ENCODE measurements at places on chromosomes 3 and 15.

GRCh38 chr3:115098354-115099073, 48.6 kb downstream of the ZBTB20 start:
- DNase-seq: no peak

DNA sequence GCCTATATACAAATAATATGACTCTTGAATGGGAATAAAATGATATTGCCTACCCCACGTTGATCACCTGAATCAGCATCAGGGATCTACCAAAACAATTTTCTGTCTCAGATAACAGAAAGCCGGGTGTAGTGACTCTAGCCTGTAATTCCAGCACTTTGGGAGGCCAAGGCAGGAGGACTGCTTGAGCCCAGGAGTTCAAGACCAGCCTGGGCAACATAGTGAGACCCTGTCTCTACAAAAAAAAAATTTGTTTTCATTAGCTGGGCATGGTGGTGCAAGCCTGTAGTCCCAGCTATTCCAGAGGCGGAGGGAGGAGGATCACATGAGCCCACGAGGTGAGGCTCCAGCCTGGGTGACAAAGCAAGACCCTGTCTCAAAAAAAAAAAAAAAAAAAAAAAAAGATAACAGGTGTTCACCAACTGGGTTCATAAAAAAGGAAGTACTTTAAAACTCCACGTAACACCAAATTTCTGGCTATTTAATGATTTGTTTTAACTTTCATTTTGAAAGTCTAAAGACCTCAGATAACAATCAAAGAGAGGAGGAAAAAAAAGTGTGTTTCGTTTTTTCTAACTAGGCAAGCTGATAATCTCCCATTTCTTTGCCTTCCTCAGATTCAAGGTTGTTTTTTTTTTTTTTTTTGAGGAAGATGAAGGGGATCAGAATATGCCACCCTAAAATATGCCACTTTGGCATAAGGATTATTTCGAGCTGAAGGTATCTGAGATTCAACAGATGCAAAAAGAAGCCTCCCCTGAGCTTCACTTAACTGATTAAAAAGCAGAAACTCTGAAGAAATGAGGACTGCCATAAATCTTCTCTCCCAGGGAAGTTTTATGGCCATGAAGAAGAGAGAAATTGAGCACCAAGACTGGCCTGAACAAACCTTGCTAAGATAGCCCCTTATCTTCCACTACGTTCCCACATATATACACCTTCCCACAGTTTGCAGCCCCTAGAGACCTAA, 44.1 kb downstream of the TRANK1 start:
- DNase-seq: no peak

- DNase-seq: no peak
These were observed 73.2 kb downstream of the CLDN11 start for GRCh38 chr3:170491901-170492300.

DNA sequence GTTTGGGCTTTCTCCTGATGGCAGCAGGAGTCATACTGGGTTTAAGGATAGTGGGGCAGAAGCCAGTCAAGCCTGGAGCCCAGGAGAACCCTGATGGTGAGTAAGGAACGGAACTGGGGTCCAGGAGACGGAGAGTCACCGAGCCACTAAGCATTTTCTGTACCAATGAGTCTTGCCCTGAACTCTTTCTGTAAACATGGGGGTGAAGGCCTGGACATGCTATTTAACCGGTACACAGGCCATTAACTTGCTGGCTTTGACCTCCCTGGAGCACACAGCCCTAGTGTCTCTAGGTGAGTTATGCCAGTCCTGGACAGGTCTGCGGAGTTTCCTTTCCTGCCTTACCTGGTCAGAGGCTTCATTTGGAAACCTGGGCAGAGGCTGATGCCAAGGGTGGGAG, 3.9 kb downstream of the SLC6A6 start:
- no peak for DNase-seq

DNA sequence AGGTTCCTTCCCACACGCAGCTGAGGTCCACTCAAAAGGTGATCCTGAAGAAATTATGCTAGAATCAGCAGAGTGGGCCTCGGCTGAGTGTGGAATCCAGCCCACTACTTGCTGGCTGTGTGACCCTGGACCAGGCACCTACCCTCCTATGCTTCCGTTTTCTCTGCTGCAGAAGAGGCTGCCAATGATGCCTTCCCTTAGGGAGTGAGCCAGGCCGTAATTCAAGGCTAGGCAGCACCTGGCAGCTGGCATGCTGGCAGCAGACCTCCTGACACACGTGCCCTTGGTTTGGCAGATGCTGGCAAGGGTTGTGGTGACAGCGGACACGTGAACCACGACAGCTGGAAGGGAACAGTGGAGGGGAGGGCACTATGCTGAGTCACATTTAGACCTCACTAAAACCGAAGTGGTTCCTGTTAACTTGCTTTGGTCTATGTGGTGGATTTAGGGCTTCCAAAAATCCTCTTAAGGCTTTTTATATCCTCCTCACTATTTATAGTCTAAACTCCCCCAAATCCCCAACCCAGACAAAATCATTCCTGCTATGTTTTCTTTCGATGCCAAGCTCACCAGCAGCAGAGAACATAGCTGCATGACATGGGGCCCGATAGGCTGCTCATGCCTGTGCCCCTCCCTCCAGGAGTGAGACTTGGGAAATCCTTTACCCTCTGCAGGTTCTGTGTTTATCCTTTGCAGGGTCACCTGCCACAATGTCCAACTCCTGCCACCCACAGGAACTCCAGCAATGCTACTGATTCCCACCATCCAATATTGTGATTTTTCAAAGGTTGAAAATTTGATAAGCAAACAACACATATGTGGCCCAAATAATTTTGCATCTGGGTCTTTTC, 10.6 kb upstream of the PCSK6 start:
- DNase-seq: no peak

DNA sequence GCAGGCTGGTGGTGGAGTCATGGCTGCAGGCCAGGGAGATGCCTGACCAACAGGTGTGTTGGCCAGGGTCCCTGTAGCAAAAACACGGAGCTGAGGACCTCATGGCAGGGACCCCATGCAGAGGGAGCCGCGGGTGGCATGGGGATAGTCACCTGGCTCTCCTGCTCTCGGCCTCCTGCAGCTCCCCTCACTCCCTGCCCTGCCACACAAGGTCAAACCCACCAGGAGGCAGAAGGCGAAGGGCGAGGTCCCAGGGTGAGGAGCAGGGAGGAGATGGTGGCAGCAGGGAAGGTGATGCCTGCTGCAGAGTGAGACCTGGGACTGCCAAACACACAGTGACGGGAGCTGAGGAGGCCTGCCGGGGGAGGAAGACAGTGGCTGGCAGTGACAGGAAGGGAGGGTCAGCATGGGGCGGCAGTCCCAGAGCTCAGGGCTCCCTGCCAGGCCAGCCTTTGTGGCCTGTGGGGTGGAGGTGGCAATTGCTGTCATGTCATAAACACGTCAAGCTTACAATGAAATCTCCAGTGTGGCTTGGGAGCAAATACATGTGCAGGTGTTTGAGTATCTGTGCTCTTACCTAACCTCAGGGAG, 144.3 kb downstream of the TJP1 start:
- DNase-seq: no peak

DNA sequence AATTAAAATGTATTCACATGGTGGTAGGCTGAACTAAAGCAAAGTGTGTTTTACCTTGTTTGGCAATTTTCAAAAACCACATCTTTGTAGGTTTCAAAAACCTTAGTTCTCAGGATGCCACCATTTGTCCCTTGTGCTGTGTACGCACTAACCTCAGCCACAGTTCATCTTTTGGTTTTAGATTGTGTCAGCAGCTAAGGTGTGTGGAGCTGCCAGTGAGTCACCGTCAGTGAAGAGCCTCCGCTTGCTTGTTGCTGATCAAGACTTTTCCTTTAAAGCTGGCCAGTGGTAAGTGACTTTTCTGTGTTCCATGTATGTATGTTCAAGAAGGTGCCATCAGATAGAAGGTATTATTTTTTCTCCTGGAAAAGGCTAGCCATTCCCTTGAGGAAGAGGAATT, 21.1 kb downstream of the OXNAD1 start:
- DNase-seq: peak; percentile 72

DNA sequence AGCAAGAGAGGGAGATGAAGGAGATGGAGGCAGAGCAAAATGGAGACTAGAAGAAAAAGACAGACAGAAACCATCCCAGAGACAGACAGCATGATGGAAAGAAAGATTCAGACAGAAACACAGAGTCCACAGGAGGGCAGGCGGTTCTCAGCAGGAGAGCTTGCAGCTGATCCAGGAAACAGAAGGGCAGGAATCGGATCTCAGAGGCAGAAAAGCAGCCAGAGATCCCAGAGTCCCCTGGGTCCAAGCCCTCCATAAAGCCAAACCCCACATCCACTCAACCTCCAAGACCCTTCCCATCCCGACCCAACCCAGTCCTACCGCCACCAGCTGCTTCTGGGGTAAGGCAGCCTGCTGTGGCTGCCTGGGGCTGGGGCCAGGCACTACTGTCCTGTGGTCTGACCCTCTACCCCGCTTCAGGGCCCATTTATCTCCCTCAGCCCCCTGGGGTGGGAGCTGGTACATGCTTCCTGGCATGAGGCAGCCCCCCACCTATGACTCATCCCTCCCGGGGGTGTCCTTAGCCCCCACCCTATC, at the start of gene UCN2:
Gene UCN2 (minus strand): TSS at position 400 of the 537 bp plus-strand sequence. CDS start 657 bp downstream, outside the sequence.
- DNase-seq: no peak

GRCh38 chr3:196700801-196701200, 11.2 kb downstream of the CEP19 start:
- no peak for DNase-seq

GRCh38 chr15:92683511-92683834, 27.9 kb upstream of the FAM174B start:
- no peak for DNase-seq

GRCh38 chr3:44321335-44321734, 17.2 kb upstream of the TCAIM start:
- no peak for DNase-seq

DNA sequence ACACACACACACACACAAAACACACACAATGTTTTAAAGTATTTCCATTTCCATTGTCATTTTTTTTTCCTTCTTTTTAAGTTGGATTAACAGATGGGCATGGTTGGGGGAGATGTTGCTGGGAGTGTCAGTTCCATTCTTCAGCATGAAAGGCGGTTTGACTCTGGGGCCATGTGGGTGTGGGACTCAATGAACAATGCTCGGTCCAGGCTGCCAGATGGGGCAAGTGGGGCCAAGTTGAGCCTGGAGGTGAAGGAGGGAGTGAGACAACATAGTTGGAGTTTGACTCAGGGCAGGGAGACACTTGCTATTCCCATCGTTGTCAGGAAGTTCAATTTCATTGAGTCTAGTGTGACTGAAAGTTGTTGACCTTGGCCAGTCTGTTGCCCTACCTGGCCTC, 125.3 kb downstream of the TLE3 start:
- no peak for DNase-seq

GRCh38 chr3:61688307-61688984, 127.1 kb downstream of the PTPRG start:
- DNase-seq: no peak

- no peak for DNase-seq
These were observed 63.4 kb upstream of the VEPH1 start for GRCh38 chr3:157566596-157566995.

Data from activated T-helper 1 cell treated with anti-CD3 and anti-CD28 coated beads, Interleukin-12 subunit alpha, Interleukin-12 subunit beta, Interleukin-2, Interleukin-4 antibody, amounts not matched to agents 30 ng/mL and 10 ng/mL and 1 ng/mL, durations not matched to agents 14 hours and 24 hours and 36 hours (primary cell).